NCI-H2029 (cell line): ENCODE measurements at places on chromosomes 4 and X.

DNA sequence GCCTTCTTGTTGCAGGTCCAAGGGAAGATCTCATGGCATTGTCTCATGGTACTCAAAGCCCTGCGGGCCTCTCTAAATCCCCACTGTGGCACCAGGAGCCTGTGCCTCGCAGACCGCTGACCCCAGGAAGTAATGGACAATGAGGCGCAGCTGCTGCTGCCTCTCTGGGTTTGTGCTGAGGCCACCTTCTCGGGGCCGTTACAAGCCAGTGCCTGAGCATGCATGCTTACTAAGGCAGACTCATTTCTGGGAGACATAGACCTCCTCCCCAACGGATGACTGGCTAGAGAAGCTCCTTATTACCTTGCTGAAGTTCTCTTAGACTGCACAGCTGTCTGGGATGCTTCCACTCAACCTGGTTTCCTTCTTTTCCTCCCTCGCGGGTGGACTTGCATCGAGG, 1.3 kb downstream of the BDH2 start:
- no peak for DNase-seq

DNA sequence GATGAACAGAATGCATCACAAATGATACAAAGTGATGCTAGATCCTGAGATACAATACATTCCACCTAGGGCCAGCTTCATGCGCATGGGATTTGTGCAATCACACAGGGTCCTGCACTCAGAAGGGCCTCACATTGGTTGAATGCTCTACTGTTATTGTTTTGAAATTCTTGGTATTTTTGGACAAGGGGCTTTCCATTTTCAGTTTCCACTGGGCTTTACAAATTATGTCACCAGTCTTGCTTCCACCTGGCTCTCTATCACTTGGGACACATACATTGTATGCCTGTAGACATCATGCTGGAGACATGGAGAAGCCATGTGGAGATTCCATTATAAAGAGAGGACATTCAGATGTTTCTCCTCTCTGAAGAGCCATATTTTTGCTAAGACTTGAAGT, 155.8 kb downstream of the NAA11 start:
- no peak for DNase-seq

DNA sequence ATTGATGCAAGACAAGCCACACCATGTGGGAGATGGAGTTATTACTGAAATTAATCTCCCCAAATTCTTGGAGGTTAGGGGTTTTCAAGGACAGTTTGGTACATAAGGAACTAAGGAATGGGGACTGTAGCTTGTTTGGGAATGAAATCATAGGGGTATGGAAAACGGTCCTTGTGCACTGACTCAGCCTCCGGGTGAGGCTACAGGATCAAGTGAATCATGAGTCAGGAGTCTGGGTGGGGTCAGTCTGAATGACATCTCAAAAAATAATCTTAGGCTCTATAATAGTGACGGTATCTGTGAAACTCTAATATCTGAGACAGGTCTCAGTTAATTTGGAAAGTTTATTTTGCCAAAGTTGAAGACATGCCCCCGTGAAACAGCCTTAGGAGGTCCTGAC, 128.5 kb upstream of the CYSLTR1 start:
- DNase-seq = no peak

GRCh38 chr4:150164956-150165629, 86.8 kb downstream of the DCLK2 start:
- DNase-seq = peak; percentile 29

DNA sequence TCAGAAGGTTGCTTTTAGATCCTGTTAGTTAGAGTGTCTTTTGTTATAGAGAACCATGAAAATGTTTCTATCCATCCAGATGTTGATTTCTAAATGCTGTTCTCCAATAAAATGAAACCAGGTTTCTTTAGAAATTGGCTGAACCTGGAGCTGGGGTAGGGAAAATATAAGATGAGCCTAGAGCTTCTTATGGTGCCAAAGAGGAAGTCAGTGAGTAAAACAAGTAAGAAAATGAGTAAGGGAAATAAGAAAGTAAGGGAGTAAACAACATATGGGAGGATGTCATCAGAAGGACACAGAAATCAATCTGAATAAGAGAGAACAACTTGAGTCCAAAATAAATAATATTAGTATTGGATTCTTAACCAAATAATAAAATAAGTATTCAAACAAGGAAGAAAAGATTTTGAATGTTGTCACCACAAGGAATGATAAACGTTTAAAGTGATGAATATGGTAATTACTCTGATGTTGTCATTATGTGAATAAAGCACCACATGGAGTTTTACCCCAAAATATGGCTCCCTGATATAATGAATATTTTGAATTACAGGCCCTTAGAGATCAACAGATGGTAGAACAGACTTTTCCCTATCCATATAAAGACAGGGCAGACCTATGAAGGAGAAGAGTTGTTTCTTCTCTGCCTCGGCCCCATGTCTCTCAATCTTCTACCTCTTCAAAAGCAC, 506.1 kb downstream of the IL15 start:
- no peak for DNase-seq

GRCh38 chr4:110270492-110271197, 72.2 kb upstream of the ELOVL6 start:
- DNase-seq = no peak

DNA sequence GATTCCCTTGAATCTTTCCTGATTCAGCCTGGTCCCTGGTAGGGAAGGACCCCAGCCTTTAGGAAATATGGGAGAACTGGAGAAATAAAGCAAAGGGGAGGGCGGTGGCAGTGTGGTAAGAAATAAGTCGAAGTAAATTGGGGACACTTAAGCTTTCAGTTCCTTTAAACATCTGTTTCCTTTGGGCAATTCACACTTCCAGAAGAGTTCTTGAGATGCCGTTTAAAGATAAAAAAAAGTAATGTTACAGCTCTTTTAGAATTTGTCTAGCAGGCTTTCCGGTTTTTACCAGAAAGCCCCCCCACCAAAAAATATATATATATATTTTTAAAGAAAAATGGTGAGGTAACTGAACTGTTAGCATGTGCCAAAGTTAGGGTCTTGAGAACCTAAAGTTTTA, 46.6 kb downstream of the TSPAN7 start:
- DNase-seq = no peak

- DNase-seq = no peak
Observed at GRCh38 chr4:5027346-5027745, 8.1 kb upstream of the CYTL1 start.

DNA sequence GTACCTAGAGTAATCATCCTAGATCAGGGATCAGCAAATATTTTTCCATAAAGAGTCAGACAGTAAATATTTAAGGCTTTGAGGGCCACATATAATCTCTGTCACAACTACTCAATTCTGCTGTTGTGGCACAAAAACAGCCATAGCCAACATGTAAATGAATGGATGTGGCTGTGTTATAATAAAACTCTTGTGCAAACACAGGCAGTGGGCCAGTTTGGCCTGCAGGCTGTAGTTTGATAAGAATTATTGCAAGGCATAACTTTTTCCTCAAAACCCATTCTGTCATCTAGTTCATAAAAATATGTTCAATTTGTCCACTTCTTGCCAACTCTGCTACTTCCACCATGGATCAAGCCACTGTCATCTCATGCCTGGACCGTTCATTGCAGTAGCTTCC, 39.4 kb upstream of the SHROOM4 start:
- no peak for DNase-seq

DNA sequence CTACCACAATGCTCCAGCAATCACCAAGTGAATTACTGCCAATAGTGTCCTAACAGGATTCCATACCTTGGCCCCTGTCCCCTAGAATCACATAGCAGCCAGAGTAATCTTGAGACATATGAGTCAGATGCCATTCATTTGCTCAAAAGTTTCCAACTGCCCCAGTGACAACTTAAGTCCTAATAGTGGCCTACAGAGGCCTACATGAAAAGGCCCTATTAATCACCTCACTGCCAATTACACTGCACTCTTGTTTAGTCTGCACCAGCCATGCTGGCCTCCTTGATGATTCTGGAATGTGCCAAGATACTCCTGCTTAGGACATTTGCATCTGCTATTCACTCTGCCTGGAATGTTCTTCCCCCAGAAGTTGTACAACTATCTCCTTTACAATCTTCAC, 130.7 kb downstream of the NR3C2 start:
- DNase-seq = no peak

DNA sequence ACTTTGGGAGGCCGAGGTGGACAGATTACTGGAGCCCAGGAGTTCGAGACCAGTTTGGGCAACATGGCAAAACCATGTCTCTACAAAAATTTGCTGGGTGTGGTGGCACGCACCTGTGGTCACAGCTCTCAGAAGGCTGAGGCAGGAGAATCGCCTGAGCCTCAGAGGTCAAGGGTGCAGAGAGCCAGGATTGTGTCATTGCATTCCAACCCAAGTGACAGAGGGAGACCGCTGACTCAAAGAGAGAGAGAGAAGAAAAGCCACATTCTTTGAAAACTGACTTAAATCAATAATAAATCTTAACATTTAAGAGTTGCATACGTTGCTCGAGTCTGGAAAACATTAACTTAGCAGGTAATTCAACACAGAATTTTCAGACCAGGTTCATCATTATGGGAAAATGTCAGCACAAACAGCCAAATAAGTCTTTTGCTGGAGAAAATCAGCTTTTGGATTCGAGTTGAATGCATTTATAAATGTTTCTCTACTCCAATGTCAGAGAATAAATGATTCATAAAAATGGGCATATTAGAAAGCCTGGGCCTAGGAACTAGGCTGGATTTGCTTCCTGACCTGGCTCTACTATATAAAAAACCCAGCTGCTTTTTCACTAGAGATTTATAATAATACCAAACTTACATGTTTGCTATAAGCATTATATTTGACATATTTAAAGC, 68.3 kb upstream of the RBPJ start:
- DNase-seq = no peak

GRCh38 chrX:132272826-132273225, 53.6 kb upstream of the RAP2C start:
- DNase-seq = no peak

GRCh38 chr4:51901363-51901762, 58.4 kb downstream of the DCUN1D4 start:
- no peak for DNase-seq

GRCh38 chrX:18422325-18422724, 3.1 kb upstream of the CDKL5 start:
- DNase-seq = no peak

- no peak for DNase-seq
Observed at GRCh38 chr4:179110356-179110755, 1668.1 kb upstream of the AGA start.

- no peak for DNase-seq
Observed at GRCh38 chrX:10538831-10539230, 81.6 kb downstream of the MID1 start.

- no peak for DNase-seq
Observed at GRCh38 chr4:173697840-173698239, 167.8 kb upstream of the HAND2 start.

- peak; percentile 49 for DNase-seq
Observed at GRCh38 chrX:30627818-30628652, 25.2 kb upstream of the GK start.

- no peak for DNase-seq
Observed at GRCh38 chrX:55210931-55211677, 9.0 kb upstream of the PAGE5 start.

DNA sequence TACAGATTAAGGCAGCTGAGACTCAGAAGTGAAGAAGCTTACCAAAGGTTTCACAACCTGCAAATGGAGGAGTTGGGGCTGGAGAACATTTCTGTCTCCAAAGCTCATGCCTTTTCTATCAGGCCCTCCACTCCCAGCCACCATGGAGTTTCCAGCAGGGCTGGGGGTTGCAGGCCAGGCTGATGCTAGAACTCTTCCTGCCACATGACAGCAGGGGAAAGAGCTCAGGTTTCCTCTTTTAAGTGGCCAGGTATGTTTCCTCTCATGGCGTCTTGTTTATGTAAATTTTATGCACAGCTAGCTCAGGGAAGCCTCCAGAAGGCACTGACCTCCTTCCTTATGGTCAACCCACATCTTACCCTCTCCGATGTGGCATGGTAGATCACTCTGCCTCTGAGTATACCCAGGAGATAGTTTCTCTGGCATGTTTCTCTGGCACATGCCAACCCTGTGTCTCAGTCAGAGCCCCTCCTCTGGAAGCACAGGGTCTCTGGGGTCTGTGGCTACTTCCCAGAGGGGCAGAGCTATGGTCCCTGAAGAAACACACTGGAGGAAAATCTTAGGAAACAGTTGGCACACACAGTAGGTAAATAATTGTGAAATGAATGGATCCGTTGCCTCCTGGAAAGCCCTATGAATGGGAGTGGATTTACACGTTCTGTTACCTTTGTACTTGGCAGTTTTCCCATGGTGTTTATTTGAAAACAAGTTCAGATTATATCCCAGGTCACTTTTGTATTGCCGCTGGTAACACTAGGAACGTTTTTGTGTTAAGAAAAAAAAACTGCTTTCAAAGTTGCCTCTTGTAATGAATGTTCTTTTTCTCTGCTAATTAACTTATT, 28.9 kb downstream of the PDK3 start:
- peak; percentile 34 for DNase-seq

DNA sequence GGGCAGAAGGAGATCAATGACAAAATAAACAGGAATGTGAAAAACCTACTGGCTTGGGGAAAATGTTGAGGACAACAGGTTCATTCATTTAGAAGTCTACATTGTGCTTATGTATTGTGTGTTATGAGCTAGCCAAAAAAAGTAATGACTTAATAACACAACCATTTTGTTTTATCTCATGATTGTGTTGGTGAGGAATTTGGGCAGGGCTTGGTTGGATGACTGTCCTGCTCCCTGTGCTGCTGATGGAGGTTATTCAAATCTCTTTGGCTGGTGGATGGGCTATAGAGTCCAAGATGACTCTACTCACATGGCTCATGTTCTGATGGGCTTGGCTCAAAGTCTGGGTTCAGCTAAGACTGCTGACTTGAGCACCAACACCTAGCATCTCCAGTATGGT, 116.3 kb downstream of the HS3ST1 start:
- no peak for DNase-seq

GRCh38 chrX:106246511-106246910, 78.4 kb downstream of the PWWP3B start:
- DNase-seq = no peak

DNA sequence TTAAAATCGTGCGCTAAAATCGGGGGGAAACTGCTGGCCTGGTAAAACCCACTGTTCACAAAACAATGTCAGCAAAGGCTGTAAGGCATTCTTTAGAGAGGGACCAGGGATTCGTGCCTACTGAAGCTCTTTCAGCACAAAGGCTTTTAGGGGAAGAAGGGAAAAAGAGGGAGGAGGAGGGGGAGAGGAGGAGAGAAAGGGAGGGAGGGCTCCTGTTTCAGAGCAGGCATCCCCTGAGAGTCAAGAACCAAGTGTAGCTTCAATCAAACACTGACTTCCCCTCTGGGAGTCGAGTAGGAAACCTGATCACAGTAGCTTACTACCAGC, 9.5 kb downstream of the BCOR start:
- no peak for DNase-seq

- DNase-seq = no peak
Observed at GRCh38 chr4:101471201-101471600, 123.9 kb upstream of the PPP3CA start.

GRCh38 chr4:76488888-76489685, 54.1 kb downstream of the SHROOM3 start:
- DNase-seq = no peak

GRCh38 chr4:29805916-29806480, 914.2 kb upstream of the PCDH7 start:
- DNase-seq = no peak

- no peak for DNase-seq
Observed at GRCh38 chr4:40055511-40055862, 1.2 kb upstream of the N4BP2 start.

GRCh38 chrX:101117701-101118100, 19.7 kb downstream of the CENPI start:
- no peak for DNase-seq
